ENCODE measurements at places on chromosomes 5 and 9. TPM values are rescaled to one million over a fixed set of nuclear protein-coding genes. Genes with fewer than 3 reads are reported as not detected.
A peak's percentile ranks its signal among the peaks of the same experiment; 100 is the strongest.

- no peak for DNase-seq
Measured at GRCh38 chr5:170252109-170252508, 19.3 kb downstream of the C5orf58 start.

GRCh38 chr5:135199919-135200318, 165.9 kb upstream of the PITX1 start:
- DNase-seq = no peak

GRCh38 chr5:11525020-11525419, 379.2 kb downstream of the CTNND2 start:
- DNase-seq = no peak

GRCh38 chr9:111039231-111039906, 1.1 kb upstream of the LPAR1 start:
- DNase-seq = peak; percentile 28

GRCh38 chr5:91151947-91152346, 231.2 kb downstream of the ARRDC3 start:
- peak; percentile 62 for DNase-seq

DNA sequence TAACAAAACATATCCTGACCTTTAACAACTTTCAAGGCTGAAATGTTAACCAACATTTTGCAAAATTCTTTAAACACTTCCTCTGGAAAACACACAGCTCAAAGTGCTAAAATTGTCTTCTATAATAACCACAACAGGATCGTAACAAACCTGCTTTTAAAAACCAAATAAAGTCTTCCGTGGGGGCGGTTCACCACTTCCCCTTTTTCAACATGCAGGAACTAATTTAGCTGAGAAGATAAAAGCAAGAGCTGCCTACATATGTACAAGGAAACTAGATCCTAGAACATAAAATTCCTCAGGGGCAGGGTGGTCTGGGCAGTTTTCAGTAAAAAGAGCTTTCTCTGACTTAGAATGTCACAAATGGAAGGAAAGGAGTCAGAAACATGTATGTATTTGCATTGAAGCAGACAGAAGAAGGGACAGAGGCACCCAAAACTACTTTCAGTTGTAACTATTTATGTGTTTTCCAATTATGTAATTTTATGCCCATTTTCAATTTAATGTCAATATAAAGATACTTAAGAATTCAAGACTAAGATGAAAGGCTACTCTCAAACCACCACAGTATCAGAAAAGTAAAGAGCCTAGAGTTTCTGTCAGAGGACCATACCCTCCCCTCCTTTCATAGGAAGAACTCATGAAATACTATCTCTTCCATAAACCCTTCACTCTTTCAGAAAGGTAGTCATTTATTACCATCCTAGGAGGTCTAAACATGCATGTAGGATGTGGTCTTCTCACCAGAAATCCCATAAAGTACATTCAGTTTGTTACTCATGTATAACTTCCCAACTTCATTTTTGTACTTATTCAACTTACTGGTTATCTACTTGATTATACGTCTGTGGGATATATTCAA, 185.9 kb upstream of the RASA1 start:
- no peak for DNase-seq

- no peak for DNase-seq
Measured at GRCh38 chr5:123561230-123561629, 49.3 kb downstream of the CSNK1G3 start.

DNA sequence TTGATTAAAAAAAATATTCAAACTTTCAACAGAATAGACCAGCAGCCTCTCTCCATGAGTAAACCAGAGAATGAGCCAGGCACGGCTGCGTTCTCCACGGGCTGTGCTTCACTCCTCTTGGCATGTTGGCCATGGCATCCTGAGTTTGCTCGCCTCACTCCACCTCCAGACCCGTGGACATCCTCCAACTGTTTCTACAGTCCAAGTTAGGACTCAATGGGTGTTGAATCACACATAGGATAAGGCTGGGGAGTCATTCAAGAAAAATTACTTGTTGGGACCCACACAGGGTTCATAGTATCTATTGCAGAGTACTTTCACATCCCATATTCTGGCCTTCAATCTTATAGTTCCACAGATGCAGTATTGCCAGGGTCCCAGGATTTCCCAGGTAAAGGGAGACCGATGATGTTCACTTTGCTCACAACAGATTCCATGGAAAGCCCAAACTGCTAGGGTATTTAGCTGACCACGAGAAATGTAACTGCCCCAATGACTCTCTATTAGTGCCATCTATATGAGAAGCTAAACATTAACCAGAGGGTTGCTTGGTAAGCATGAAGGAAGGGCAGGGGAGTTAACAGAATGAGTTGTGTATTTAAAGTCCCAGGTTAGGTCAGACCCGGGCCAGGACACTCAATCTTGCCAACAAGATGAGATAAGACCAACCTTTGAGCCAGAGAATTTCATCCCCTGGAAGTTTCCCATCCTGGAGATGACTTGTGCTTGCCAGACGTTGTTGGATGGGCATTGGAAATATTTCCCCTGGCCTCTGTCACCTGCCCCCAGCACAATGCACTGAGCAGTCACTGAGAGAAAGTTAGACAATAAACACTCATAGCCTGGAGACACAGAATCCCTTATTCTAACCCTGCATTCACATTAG, 19.7 kb upstream of the GDA start:
- peak; percentile 74 for DNase-seq

GRCh38 chr9:116654059-116654355, 33.1 kb upstream of the TRIM32 start:
- DNase-seq = no peak

- DNase-seq = peak; percentile 30
Measured at GRCh38 chr5:147446523-147446922, 63.3 kb downstream of the DPYSL3 start.

GRCh38 chr5:62327138-62328053, 21.4 kb downstream of the KIF2A start:
- DNase-seq = no peak

DNA sequence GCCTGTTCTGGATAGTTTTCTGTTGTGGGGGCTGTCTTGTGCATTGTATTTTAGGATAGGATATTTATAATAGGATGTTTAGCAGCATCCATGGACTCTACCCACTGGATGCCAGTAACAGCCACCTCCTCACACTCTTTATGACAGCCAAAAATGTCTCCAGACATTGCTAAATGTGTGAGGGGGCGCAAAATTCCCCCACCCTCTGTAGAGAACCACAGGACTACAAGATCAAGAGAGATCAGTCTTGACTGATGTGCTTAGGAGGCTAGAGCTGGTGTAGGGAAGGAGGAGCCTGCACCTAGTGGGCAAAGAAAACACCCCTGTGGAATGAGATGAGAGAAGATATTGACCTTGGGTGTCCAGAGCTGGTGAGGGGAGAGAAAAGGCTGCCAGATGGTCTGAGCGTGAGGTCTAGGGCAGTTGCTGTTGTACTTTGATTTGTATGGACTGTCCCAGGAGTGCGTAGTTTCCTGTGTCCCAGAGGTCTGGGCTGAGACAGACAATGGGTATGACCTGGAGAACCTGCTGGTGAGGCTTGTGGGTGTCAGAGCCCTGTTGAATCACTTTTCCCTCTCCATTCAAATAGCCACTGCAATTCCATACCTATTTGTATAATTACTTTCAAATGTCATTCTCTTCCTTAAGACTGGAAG, 16.3 kb downstream of the DAPK1 start:
- no peak for DNase-seq

- DNase-seq = no peak
Measured at GRCh38 chr5:1443171-1443570, 2.1 kb downstream of the SLC6A3 start.

DNA sequence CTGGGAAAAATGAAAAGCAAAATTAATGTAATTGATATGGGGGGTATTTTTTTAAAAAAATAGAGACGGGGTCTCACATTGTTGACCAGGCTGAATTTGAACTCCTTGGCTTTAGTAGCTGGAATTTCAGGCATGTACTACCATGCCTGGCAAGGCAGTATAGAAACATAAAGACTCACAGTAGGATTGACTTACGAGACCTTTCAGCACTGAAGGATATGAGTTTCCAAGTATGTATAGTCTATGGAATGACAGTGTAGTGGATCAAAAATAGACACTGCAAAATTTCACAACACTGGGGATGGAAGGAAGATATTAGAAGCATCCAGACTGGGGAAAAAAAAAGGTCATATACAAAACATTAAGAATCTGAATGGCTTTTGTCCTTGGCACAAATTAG, 6.8 kb downstream of the DCP2 start:
- DNase-seq = no peak

DNA sequence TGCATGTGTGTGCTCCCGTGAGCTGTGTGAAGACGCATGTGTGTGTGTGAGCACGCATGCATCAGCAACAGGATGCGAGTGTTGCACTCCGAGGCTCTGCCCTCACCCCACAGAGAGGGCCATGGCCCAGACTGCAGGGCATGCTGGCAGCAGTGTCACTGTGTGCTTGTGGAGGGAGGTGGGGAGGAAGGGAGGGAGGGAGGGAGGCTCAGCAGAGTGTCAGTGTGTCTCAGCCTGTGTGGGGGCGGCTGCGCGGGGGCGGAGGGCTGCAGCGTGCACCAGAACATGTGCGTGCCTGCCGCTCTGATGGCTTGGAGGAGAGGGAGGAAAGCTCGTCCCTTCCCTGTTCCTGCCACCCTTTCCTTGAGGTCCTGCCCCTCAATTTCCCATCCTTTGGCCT, 5.3 kb downstream of the CAMK2A start:
- no peak for DNase-seq

Gene NR4A3
- polyA plus RNA-seq = 2.9 TPM

Gene CER1
- not detected for polyA plus RNA-seq

Gene CARTPT
- polyA plus RNA-seq = not detected

Gene CLIC3
- polyA plus RNA-seq = 45.0 TPM

Gene ORM1
- polyA plus RNA-seq = 976 TPM

Gene UQCRQ
- 1,138 TPM for polyA plus RNA-seq

Gene C8G
- polyA plus RNA-seq = 15.7 TPM

Gene SLC24A2
- polyA plus RNA-seq = 0.27 TPM
